ENCODE measurements at places on chromosomes 6 and 20.
A peak's percentile ranks its signal among the peaks of the same experiment; 100 is the strongest.

DNA sequence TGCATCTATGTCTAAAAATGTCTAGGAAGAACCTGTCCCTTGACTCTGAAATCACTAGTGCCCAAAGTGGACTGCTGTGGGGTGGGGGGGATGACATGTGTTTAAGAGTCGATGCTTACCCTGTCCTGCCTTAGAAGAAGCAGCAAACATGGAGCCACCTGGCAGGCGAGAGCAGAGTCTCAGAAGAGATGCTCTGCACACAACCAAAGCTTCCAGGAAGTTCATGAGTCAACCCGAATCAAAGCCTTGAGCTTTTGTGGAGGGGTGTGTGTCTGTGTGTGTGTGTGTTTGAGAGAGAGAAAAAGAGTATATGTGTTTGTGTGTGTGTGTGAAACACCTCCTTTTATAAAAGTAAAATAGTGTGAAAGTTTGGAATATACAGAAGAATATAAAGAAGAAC is 269.9 kb downstream of the ALDH8A1 start:
- DNase-seq = no peak

DNA sequence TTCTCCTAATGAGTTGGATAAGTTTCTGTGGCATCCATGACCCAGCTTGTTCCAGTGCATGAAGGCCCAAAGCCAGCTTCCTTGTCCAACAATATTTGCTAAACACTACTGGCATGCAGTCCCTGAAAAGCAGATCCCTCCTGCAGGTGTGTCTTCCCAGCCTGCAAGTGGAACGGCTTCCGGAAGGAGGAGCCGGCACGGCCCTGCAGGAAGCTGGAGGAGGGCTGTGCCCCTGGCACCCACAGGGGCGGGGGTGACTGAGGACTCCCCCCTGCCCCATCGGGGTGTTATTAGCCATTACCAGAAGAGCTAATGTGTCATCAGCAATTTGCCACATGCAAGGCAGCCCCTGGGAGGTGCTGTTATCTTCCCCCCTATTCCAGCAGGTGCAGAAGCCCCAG is 27.4 kb downstream of the NPEPL1 start:
- DNase-seq = no peak

DNA sequence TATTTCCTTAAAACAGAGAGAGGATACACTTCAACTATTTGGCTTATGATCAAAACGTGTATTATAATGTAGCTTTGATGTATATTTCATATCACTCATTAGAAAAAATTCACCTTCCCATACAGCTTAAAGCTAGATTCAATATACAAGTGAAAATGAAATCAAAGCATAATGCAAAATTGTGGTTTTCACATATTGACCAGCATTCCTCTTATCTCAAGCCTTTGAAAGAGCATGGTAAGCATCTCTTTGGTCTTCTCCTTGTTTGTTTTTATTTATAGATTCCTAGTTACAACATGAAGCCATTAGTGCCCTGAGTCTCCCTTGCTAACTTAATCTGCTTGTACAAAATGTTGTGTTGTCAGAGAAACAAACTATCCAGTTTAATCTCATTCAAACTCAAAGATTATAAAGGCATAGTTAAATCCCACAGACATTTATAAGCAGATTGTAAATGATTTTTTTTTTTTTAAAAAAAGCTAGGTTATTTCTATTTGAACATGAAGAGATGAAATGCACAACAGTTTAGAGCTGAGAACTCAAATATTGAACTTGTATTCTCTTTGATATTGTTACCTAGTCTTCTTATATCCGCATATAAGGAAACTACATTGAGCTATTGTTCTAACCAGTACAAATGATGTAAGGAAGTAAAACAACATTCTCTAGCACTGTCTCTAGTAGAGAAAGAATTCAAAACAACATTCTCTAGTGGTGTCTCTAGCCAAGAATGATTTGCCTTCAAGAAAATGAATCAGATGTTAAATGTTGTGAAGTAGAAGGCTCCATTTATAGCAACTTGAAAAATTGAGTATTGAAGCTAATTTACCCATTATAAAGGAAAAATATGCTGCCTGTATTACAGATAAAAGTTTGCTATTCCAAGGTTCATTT is 31.2 kb upstream of the SMIM28 start:
- no peak for DNase-seq

- no peak for DNase-seq
Measured at GRCh38 chr6:143607168-143607567, 70.6 kb upstream of the PHACTR2 start.

DNA sequence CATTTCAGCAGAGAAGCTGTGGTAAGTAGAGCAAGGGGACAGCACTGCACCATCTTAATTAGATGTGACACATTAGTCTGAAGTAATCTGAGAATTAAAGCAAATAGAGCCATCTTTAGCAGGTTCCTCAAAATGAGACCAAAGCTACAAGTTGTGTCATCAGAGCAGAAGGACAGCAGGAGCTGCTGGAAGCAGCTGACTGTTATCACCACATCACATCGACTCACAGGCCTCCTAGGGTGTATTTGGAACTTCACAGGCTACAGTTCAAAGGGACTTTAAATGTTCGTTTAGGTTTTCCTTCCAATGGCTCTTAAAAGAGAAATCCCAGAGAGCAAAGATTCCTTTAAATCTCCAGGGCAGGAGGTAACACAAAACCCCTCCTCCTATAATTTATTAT is 69.5 kb downstream of the LCA5 start:
- DNase-seq = peak; percentile 83

DNA sequence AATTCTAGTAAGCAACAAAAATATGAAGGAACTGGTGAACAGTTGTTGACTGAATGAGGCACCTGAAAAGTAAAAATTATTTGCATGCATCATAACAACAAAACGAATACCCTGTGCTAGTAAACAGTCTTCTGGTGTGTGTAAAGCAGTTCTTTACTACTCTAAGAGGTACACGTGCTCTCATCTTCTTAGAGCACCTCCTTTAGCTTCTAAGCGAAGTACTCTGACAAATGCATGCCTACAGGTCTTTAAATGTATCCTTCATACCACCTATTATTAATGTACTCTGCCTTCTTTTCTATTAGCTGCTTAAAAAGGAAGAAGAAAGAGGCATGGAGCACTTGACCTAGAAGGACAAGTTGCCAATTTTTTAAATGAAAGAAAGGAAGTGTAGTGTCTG is 32.2 kb upstream of the MYB start:
- peak; percentile 71 for DNase-seq

DNA sequence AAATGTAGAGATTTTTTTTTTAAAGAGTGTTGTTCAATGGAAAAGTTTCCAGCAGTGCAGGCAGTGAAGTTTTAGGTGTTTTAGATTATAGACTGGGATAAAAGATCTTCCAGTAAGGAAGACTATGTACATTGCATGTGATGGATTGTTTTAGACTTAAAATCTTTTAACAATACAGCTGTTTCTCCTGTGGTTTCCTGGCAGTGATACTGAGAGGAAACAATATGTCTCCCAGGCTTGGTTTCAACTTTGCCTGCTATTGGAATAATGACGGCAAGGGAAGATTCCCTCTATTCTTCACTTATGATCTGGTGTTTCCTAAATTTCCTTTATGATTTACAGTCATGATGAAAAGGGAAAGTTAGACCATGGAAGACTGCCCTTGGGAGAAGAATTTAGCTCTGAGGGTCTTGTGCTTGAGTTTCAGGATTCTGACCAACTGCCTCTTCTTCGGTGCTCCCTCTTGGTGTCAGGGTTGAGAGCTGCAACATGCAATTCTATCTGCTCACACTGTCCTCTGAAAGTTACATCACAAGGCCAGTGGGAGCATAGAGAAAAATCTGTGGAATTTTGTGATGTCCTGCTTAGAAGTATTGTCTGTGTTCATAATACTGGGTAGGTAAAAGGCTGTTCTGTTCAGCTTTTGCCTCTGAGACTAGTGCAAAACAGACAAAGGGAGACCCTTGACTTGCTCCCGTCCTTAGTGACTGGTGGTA is 262.8 kb upstream of the MAN1A1 start:
- peak; percentile 31 for DNase-seq

DNA sequence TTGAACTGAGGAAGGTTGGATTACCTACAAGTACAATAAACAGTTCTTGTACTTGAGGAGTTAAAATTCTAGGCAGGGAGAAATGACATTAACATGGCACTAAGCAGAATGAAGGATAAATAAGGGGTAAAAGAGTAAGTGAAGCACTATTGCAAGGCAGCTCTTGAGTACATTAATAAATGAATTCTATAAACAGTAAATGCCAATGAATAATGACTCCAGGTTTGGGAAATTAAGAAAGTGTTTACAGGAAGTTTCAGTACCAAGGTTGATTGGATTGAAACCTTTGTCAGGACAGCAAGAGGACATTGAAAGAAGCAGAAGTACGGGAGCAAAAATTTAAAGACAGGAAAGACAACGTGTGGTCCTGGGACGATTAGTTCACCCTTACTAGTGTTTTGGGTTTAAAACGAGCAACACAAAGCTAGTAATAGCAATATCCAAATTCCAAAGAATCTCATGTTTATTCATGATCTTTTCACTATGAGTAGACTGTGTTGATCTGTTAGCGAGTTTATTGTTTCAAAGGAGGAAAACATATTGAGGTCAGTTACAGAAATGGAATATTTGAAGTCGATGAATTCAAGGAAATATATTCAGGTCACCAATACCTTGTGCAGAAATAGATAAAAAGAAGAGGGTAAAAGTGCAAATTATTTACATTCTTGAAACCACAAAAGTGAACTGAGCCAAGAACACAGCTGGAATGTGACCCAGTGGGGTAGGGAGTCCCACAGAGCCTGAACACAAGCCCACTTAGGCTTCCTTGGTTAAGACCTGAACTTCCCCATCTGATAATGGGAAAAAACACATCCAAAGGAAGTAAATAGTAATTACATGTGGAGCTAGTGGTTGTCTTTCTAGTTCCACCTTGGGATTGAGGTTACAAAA is 80.8 kb downstream of the MKKS start:
- no peak for DNase-seq

- no peak for DNase-seq
Measured at GRCh38 chr6:63553208-63553607, 19.1 kb upstream of the LOC128125822 start.

DNA sequence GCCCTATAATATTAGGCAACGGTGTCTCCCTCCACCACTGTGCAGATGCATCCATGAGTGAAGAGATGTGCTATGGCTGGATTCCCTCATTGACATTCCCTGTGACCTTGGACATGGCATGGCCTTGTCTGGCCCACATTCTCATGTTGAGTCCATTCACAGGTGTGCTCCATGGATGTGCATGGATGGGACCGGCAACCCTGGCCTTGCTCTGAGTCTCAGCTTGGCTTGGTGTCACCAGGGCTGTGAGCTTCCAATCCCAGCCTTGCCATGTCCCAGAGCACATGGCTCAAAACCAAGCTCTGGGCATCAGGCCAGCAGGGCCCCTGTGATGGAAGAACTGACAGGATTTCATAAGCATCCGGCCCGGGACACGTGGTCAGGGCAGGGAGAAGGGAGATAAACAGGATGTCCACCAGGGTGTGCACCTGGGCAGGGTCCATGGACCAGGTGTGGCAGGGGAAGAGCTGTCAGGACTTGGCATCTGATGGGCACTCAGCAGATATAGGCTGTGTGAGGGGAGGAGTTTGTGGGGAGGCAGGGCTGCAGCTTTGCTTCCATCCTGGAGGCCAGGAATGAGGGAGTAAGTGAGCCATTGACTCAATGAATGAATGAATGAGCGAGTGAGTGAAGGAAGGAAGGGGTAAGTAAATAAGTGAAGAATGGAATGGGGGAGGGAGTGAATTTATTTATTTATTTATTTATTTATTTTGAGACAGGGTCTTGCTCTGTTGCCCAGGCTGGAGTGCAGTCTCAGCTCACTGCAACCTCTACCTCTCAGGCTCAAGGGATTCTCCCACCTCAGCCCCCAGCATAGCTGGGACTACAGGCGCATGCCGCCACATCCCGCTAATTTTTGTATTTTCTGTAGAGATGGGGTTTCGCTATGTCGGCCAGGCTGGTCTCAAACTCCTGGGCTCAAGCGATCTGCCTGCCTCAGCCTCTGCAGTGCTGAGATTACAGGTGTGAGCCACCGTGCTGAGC is 15.7 kb downstream of the NRSN2 start:
- peak; percentile 98 for DNase-seq

DNA sequence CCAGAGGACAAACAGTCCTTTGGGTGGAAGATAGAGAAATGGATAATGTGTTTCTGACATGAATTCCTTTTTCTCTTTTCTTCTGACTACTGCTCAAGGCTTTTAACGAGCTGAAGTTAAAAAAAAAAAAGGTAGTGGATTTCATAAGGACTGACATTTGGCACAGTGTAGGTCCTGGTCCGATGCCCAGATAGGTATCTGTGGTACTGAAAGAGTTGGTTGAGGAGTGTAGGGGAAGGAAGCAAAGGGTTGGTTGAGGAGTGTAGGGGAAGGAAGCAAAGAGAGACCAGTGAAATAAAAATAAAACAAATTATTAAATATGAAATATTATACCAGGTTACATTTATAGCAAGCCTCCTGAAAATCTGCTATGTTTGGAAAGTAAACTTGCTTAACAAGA is 11.8 kb downstream of the UTRN start:
- DNase-seq = no peak

GRCh38 chr20:25199473-25200260 is 4.2 kb downstream of the ENTPD6 start:
- DNase-seq = no peak

GRCh38 chr6:137767911-137768690 is 99.0 kb upstream of the TNFAIP3 start:
- DNase-seq = peak; percentile 94

DNA sequence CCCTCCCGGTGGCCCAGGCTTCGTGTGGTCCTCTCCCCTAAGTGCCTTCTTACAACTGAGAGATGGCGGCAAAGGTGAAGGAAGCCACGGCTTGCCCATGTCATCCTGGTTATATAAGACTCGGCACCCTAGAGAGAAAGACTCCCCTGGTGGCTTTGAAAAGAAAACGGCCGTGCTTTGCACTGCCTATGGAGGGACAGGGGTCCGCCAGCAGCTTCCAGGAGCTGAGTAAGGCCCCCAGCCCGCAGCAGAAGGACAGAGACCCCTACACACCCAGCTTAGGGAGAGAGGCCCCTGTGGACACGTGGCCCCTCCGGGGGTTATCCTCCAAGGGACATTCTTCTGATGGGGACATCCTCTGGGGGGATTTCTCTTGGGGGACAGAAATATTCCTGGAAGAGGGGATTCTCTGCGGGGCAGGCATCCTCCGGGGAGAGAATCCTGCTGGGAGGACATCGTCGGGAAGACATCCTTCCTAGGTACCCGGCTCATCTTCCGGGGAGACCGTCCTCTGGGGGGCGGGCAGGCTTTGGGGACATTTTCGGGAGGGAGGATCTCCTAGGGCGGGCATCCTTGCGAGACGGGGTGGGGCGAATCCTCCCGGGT is 511 bp upstream of the OGFR start:
- peak; percentile 45 for DNase-seq

DNA sequence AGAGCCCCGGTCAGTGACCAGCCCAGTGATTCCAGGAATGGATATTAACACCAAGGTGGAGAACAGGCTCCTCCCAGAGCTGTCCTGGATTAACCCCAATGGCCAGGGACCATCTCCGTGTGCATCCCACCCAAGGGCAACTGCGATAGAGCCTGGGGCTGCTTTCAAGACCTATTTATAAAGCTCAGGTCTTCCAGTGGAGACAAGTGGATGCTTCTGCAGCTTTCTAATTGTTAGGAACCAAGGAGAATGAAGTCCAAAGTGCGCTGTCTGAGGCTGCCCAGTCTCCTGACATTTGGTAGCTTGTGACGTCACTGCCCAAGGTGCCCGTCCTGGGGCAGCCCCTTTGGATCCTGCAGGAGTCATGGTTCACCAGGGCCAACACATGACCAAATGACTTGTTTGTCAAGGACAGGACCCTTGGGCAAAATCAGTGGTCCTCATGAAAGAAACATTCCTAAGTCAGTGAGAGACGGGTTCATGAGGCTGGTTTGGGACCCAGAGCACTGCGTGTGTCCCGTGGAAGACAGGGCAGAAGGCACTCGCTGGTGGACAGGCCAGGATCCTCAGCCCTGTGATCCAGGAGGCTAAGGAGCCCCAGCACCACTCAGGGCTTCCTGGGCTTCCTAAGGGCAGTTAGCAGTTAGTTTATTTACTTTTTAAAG is 174.9 kb downstream of the ANKRD60 start:
- DNase-seq = no peak
